ENCODE measurements at places on chromosomes 12 and 14. TPM values are rescaled to one million over a fixed set of nuclear protein-coding genes. Genes with fewer than 3 reads are reported as not detected.

GRCh38 chr12:107503129-107503855, 182.3 kb upstream of the PWP1 start:
- H3K4me3 ChIP-seq = no peak overlapping the region
- no peak for DNase-seq
- no peaks in the 10 kb centered on the region for H3K27me3 ChIP-seq
- H3K27ac ChIP-seq = no peak overlapping the region
- H3K36me3 ChIP-seq = no peaks in the 10 kb centered on the region

TXNDC16 gene
- 5.2 TPM for total RNA-seq

DNA sequence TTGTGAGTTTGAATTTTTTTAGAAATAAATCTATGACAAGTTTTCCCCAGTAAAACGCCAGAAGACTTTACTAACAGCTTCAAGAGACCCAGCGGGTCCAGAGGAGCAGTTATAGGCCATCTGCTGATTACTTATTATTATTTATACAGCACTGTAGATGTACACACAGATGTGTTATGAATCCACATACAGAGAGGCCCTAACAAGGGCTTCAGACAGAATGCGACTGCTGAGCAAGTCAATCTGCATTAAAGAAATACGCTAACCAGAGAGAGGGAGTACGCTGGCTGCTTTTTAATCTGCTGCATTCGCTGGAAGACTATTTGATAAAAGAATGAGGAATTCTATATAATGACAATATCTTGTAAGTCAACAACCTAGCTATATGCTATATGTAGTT, 32.5 kb downstream of the ATF7 start:
- no peak overlapping the region for H3K4me3 ChIP-seq
- peaks cover 54% of the 10 kb centered on the region for H3K4me1 ChIP-seq
- H3K36me3 ChIP-seq = no peaks in the 10 kb centered on the region

ENDOU gene
- 1.1 TPM for total RNA-seq

WSB2 gene
- total RNA-seq = 104 TPM
